ENCODE measurements at places on chromosomes 11 and 22. TPM values are rescaled to one million over a fixed set of nuclear protein-coding genes. Genes with fewer than 3 reads are reported as not detected.

The TEX12 gene
- total RNA-seq: 0.28 TPM

The BTBD18 gene
- not detected for total RNA-seq

The MRGPRX3 gene
- not detected for total RNA-seq

The MS4A3 gene
- not detected for total RNA-seq

The CCDC73 gene
- not detected for total RNA-seq

The OR6T1 gene
- not detected for total RNA-seq

The GNG3 gene
- total RNA-seq: not detected

The CABP2 gene
- total RNA-seq: not detected

The TEAD1 gene
- 75.5 TPM for total RNA-seq

The AIP gene
- 142 TPM for total RNA-seq

The OR52R1 gene
- total RNA-seq: not detected

The POU2AF2 gene
- not detected for total RNA-seq
